ENCODE measurements at places on chromosomes 12 and 14.

DNA sequence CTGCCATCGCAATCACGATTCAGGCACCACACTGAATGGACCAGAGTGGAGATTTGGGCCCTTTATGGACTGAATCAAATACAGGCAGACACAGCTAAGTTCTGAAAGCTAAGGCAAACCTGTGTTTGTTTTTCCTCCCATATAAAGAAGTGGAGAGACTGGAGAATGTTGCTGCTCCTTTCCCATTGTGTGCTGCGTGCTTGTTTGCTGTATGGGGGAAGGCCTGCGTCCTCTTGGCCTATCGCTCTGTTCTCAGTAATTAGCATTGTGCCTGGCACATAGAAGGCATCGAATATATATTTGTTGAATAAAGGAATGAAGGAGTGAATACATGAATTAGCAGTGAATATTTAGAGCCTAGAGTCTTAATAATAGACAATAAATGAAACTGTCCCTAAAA is 12.4 kb downstream of the ST8SIA1 start:
- no peak for DNase-seq

GRCh38 chr12:101951002-101951670 is 73.8 kb downstream of the DRAM1 start:
- no peak for DNase-seq

GRCh38 chr14:101074196-101075024 is 170.9 kb upstream of the RTL1 start:
- DNase-seq: no peak

- DNase-seq: no peak
These were observed 29.2 kb downstream of the PRKD1 start for GRCh38 chr14:29898470-29898869.

DNA sequence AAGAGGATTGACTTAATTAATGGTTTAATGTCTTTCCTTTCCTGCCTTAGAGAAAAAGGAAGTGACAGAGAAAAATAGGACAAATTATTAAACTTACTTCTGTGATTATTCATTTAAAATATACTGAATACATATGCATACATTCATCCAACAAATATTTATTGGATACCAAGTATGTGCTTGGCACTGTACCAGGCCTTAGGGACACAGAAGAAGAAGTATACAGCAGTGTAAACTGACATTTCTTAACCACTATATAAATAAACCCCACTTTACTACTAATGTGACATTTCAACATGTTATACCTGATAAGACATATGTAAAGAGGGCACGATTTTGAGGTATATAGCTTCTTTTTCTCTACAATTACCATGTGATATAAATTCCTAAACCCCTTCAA is 53.6 kb downstream of the ERO1A start:
- no peak for DNase-seq

DNA sequence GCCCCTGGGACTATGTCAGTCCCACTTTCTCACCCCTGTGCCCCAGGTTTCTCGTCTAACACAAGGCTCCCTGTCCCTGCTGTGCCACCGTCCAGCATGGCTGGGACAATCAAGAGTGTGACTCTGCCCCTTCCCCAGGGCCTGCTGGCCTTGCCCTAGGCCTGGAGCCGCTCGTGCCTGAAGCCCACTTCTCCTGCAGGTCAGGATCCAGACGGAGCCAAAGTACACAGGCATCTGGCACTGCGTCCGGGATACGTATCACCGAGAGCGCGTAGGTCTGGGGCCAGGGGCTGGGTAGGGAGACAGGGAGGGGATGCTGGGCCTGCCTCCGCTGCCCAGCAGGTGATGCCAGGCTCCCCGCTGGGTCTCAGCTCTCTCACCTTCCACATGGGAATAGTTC is 2.8 kb downstream of the SLC25A47 start:
- no peak for DNase-seq

DNA sequence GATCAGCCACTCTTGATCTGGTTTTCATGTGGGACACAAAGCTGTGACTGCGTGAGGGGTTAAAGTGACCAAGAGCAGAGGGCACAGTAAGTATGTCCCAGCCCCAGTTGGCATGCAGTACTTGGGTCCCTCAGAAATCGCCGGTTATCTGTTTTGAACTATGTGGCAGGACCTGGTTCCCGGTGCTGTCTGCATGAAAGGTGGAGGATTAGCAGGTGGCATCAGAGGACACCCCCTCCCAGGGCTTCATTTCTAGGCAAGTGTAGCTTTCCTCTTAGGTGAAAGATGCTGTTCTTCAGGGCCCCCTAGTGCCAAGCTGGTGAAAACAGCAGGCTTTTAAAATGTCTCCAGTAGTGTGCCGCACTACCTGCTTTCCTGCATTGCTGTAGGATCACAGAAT is 57.1 kb downstream of the ATG14 start:
- DNase-seq: no peak

GRCh38 chr14:102200690-102201352 is 61.1 kb downstream of the WDR20 start:
- no peak for DNase-seq

GRCh38 chr14:105627701-105628100 is 101.3 kb downstream of the TMEM121 start:
- no peak for DNase-seq

- no peak for DNase-seq
These were observed 20.4 kb upstream of the AMN start for GRCh38 chr14:102902086-102902485.

DNA sequence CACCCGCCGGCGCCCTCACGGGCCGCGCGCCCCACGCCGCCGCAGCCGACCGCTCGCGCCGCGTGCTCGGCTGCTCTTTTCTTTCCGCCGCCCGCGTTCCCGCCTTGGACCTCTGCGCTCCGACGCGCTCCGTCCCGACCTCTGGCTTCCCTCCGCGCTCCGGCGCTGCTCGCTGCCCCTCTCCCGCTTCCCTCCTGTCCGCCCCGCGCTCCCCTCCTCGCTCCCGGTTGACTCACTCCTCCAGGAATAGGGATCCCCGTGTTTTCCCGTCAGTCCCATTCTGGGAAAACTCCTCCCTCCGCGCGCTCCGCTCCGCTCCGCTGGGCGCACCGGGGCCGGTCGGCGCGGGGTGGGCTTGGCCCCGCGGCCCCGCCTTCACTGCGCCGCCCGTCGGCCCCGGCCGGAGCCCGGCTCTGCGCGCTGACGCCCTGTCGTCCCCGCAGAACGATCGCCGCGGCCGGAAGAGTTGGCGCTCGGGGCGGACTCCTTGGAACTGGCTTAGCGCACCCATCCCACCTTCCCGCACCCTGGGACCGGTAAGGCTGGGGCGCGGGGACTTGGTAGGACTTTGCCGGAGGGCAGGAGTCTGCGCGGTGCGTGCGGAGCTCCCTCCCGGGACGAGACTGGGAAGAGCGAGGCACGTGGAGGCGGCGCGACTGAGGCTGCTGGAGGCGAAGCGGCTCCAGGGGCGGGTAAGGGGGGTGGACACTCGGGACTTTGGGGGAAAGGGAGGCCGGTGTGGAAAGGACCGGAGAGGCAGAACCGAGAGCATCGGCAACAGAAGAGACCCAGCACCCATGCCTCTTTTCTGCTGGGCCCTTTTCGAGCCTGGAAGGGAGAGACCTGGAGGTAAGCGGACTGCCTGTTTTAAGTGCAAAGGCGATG is 550 bp downstream of the TEAD4 start:
- DNase-seq: no peak

DNA sequence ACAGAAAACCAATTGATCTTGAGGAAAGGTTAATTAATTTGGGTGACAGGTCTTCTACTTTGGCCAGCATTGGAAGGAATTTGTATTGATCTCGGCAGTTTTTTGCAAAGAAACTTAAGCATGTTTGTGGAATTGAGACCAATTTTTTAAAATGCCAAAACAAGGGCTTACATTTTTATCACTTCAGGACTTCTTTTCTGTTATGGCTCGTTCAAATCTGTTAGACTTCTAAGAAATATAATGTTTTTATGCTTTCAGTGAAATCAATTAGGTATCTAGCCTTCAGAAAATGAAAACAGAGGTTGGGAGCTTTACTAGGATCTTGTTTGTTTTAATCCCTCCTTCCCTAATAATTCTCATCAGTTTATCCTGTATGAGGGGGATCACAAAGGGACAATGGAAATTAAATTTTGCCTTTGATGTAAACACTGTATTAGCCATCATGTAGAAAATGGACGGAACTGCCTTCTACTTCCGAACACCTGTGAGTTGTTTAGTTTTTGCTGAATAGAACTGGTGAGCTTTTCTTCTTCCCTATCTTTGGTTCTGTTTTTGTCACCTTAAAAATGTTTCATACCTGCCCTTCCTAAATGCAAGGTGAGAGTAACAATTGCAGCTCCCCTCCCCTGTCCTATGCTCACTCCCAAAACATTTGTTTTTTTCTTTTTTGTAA is 7.8 kb downstream of the FOXA1 start:
- no peak for DNase-seq

- no peak for DNase-seq
These were observed 80.4 kb downstream of the VWF start for GRCh38 chr12:6044082-6044481.

DNA sequence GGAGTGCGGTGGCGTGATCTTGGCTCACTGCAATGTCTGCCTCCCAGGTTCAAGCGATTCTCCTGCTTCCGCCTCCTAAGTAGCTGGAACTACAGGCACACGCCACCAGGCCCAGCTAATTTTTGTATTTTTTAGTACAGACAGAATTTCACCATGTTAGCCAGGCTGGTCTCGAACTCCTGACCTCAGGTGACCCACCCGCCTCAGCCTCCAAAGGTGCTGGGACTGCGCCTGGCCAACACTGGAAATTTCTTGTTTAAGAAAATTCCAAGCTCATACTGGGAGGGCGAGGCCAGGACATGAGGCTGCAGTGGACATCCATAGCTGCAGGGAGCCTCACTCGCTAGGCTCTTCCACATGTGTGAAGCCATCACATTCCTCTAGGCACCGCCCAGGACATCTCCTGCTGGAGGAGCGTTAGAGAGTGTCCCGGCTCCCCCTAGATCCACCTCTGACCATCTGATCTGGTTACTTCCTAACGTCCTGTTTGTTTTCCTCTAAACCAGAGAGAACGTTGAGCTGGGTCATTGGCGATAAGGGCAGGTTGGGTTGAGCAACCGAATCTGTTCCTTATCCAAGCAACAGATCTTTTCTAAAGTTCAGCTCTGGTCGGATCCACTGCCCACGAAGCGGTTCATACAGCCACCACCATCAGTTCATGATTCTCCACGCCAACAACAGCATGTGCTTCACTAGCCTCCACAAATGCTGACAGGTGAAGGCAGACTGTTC is 108.2 kb upstream of the MED13L start:
- DNase-seq: no peak

DNA sequence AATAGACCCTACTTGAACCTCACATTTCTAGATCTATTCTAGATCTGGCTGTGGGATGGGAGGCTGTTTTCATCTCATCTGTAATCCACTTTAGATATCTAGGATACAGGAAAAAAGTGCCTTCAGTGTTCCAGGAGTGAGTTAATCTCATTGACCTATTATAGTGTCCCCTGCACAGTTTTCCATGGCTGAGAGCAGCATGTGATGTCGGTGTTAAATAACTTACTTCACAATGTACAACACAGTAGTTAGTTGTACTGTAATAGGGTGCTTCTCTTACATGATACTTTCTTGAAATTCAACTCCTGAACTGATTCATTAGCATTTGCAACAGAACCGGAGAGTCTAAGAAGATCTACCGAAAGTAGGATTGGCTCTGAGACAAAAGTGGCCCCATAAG is 62.6 kb downstream of the TMEM117 start:
- DNase-seq: no peak

DNA sequence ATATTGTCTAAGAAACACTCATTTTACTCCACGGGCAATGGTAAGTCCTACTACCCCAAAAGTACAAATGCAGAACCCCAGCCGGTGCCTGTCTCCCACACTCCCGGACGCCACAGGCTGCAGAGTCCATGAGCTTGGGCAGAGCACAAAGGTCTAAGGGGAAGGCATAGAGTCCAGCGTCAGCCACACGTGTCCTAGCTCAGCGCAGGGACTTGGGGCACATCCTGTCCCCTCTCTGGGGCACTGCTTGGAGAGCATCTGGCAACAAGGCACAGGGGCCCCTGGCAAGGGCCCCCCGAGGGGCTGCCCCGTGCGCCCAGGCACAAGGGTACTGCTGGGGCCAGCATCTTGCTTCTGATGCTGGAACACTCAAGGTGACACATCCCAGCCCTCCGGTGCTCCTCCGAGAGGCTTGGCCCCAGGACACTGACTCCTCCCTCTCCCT is 58.4 kb downstream of the BCL11B start:
- DNase-seq: no peak

DNA sequence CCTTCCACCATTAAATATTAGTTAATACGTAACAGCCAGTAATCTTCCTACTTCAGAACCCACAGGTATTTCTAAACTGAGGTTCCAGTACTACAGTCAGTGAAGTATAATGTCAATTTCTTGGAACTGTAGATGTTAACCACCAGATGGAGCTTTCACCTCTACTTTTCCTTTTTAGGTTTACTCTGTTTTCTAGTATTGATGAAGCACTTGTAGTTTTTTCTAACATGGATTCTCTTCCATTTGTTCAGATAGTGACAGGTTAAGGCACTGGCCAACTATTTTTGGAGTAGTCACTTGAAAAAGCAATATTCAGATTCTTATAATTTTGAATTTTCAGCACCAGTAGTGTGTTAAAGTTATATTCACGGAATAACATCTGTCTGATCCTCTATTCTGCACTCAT is 4.6 kb upstream of the SEC23A start:
- DNase-seq: no peak

DNA sequence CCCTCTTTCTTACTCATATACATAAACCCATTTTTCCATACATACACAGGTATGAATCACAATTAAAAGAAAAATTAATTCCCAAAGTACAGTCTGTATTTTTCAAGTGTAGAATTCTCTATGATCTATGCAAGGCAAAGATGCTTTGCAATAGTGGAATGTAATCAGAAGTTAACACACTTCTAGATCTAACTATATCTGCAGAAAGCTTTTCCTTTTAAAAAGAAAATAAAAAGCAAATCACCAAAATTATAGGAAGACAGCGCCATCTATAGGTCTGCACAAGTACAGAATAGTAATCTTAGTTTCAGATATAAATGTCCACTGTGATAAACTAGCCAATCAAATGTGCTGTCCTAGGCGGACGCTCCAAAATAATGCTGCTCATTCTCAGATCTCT is 22.0 kb downstream of the SLC25A21 start:
- DNase-seq: no peak

DNA sequence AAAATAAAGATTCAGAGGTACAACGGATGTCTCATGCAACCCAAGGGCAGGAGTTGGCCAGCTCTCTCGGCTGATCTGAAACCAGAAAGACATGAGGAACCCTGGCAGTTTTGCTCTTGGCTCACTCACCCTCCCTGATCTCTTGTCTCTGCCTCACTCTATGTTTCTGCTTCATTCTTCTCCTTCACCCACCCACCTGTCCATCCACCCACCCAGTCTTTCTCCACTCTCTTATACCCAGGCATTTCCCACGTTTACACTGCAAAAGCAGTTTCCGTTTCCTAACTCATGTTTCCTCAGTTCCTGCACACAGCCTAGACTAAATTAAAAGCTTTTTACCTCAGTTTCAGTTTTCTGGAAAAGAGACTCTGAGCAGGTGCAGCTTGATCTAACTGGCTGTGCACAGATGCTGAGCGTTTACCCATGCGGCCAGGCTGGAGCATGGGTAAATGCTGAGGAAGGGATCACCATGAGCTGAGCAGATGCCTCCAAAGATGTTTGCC is 157.6 kb downstream of the PRKCH start:
- no peak for DNase-seq

GRCh38 chr14:49506650-49507049 is 79.5 kb downstream of the RPS29 start:
- no peak for DNase-seq
